ENCODE measurements at places on chromosomes 7 and 10.
A peak's percentile ranks its signal among the peaks of the same experiment; 100 is the strongest.

- peak; percentile 86 for DNase-seq
Observed at GRCh38 chr10:127945341-127945758, 38.4 kb downstream of the PTPRE start.

DNA sequence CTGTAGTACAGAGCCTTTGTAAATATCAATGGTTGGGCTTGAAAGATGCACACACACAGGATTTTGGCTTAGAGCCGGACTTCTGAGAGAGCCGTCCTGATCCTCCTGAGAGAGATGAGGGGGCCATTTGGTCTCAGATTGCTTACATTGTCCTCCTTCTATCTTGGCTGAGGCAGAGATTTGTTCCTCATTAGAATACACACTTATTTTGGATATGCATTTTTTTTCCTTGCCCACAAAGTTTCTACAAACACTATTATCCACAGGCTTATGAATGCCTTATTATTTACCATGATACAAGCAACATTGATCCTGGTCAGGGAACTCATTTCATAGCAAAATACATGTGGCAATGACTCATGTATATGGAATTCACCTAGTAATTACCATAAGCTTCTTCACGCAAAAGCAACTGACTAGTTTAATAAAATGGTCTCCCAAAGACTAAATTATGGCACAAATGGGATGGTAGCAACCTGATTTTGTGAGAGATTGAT lies 175.3 kb downstream of the MDFIC start:
- peak; percentile 51 for DNase-seq

- no peak for DNase-seq
Observed at GRCh38 chr10:17196045-17196444, 5.4 kb downstream of the TRDMT1 start.

DNA sequence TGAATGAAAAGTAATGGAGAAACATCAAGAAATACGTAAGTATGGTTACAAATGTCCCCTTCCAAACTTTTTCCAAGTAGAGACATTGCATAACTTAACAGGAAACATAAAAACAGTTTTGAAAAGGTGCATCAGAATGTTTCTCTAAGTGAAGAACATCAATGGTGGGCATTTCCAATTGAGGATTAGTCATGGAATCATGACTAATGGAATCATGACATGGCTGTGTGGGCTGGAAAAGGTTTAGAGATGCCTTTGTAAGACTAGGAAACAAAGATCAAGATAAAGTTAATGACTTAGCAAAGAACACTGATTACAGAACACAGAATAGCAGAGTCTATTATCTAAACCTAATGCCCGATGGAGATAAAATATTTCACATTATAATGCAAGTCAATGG lies 272.0 kb downstream of the HPSE2 start:
- no peak for DNase-seq

GRCh38 chr7:151251689-151252560 lies 3.4 kb upstream of the SMARCD3 start:
- DNase-seq: peak; percentile 62

DNA sequence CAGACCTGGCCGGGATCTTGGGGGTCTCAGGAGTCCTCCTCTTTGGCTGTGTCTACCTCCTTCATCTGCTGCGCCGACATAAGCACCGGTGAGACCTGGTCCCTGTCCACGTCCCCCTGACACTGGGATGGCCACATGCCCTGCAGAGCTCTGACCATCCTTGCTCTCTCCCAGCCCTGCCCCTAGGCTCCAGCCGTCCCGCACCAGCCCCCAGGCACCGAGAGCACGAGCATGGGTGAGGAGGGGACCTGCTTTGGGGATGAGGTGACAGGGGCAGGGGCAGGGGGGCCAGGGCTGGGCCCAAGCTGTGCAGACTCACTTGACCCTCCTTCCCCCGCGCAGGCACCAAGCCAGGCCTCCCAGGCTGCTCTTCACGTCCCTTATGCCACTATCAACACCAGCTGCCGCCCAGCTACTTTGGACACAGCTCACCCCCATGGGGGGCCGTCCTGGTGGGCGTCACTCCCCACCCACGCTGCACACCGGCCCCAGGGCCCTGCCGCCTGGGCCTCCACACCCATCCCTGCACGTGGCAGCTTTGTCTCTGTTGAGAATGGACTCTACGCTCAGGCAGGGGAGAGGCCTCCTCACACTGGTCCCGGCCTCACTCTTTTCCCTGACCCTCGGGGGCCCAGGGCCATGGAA lies 959 bp downstream of the PVRIG start:
- DNase-seq: no peak

GRCh38 chr7:151437159-151437553 lies 2.8 kb downstream of the CRYGN start:
- DNase-seq: no peak

- DNase-seq: no peak
Observed at GRCh38 chr10:114629824-114630730, 28.0 kb downstream of the ABLIM1 start.

GRCh38 chr7:141619745-141620144 lies 68.5 kb downstream of the AGK start:
- no peak for DNase-seq

DNA sequence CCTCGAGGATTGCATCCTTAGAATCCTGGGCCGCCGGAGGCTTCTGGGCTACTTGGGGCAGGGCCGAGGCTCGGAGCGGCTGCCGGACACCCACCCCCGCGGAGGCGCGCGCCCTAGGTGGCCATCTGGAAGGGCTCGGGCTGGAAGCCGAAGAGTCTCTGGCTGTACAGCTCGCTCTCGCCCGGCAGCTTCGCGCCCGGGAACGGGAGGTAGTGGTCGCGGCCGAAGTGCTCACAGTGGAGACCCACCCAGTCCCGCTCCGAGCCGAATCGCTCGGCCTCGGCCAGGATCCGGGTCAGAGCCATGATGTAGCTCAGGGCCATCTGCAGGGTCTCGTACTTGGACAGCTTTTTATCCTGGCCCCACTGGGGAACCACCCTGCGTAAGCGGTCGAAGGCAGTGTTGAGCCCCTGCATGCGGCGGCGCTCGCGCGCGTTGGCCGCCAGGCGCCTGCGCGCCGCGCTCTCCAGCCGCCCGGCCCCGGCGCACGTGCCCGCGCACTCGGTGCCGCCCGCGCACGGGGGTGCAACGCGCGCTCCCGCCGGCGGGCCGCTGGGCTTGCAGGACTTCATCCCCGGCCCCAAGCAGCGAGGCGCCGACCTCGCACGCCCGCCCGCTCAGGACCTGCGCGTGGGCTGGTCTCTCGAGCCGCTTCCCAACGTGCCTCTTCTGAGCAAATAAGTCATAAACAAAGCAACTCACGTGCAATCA lies 652 bp downstream of the ATOH7 start:
- DNase-seq: peak; percentile 66

DNA sequence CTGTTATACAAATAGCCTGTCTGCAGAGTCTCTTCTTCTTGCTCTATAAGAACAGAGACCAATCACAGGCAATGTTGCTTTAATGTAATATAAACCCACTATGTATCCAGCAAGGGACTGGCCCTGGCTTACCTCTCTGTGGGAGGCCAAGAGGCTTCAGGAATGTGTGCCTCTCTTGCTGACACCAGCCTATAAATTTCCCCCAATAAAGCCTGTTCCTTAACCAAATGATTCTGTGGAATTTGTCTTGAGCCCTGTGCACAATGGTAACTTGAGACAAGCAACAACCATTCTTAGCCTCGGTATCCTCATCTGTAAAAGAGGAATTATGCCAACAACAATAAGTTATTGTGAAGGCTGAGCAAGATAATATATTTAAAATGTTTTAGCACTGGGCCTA lies 563.7 kb downstream of the GRM8 start:
- DNase-seq: no peak

DNA sequence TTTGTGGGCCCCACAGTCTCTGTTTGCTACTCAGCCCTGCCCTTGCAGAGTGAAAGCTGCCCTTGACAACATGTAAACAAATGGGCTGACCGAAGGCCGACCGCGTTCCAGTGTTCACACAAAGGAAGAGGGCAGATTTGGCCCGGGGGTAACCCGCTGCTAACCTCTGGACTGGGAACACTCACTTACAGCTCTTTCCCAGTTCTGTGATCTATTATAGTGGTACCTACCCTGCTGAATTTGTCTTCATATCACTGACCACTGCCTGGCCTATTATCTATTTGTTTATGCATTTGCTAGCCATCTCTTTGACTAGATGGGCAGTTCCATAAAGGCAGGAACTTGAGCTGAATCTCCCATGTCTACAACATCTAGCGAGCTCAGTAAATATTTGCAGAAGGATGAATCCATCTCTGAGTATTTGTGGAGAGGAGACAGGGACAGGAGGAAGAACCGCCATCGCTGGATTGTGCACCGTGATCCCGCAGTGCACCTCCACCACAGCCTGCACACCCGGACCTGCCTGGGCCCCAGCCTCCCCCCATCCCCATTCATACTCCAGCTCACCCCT lies 15.2 kb downstream of the SLC29A3 start:
- no peak for DNase-seq

DNA sequence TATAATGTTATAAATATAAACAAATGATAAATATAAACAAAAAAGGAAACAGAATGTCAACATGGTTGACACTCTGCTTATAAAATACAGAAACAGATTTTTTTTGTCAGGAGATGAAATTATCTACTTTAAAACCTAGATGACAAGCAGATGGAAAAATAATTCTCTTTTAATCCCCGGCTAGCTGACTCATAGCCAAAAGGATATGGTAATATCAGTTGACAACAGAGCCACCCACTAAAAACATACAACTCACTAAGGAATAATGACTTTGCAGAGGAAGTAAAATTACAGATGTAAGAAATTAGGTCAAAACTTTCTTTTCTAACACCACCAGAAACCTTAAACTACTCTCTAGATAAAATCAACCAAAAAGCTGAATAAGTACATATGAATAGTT lies 131.1 kb upstream of the ABCB5 start:
- no peak for DNase-seq

DNA sequence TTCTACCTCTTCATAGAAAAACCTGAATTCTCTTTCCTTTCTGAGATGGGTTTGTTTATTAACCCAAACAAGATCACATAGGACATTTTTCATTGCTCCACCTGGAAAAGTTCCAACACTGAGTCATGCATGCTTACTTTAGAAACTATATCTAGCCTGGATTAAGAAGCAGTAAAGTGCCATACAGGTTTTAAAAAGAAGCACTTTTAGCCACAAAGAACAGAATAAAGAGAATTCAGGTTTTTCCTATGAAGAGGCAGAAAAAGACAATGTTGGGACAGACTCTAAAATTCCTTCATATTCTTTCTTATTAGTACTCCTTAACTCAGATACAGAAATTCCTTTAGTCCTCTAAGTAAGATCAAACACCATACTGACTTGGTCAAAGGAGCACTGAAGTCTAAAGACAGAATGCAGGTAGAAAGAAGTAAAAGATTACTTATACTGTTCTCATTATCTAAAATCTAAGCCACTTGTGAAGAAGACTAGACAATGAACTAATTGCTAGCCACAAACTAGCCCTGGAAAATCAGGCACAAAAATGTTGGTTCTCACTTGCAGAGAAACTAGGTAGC lies 241.3 kb downstream of the ANK3 start:
- DNase-seq: peak; percentile 81

All from LoVo (cell line).